ENCODE measurements at places on chromosomes 5 and 9.

- no peak for DNase-seq
Measured at GRCh38 chr9:125513668-125514413, 193.2 kb downstream of the MAPKAP1 start.

- no peak for DNase-seq
Measured at GRCh38 chr5:78824831-78825281, 160.3 kb downstream of the ARSB start.

GRCh38 chr9:132610661-132611060 lies 28.3 kb downstream of the BARHL1 start:
- DNase-seq, result no peak

DNA sequence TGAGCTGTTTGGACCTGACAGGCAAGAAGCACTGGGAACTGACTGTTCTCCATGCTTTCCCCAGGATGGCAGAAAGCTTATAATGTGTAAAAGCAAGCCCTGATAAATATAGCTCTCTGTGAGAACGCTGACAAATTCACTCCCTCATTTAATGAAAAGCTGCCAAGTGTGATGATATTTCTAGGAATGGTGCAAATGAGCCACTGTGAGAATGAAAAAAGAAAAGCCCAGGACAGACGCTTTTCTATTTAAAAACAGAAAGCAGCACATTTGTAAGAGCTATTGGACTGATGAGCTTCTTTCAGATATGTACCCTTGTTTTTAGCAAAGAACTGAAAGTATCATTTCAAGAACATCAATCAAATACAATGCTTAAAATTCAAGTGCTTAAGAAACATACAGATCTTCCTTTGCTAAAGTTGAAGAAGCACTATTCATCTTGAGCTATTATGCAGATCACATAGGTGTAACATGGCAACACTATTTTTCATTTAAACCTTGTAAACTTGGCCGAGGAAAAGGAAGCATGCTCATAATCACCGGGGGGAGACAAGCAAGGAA lies 842.6 kb upstream of the ACO1 start:
- no peak for DNase-seq

DNA sequence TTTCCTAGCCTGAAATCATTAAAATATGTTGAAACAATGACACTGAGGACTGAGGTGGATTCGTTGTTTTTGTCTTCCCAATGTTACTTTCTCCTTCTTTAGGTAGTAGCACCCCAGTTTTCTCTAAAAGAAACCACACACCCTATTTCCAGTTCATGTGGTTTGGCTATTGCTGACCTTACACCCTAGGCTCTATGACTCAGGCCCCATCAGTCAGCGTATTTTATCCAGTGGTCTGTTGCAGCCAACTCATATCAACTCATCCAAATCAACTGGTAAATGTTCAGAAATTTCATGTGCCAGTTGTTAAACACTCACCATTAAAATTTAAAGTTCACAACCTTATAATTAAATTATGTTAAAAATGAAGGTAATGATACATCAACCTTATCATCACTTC lies 44.6 kb upstream of the NFIB start:
- no peak for DNase-seq

DNA sequence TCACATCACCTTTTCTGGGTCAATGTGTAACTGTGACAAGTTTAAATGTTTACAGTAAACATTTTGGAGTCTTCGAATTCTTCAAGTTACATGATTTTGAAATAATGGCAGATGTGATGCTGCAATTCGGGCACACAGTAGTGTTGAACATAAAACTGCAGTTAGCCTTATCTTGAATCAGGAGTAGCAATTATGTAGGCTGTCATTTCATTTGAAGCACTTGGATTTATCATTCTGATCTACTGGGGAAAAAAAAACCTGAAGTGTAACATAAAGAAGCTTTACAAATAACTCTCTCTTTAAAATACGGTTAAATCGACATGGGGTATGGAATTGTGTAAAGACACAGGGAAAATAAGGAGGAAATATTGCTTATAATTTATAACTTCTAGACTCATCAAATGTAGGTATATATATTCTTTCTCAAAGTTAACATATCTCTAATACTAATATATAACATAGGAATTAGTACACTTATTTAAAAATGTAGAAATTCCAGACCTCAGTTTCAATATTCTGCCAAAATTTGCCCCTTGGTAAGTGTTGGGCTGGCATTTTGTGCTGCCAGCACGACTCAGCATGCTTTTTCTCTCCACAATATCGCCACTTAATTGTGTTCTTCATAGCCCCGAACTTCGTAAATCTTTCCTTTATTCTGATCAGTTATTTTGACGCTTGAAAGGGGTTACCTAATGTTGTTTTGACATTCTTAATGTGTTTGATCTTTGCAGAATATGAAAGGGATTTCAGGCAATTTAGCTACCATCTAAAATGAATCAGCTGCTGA lies 226.7 kb downstream of the PRR16 start:
- no peak for DNase-seq

- DNase-seq, result no peak
Measured at GRCh38 chr9:120531683-120532300, 48.2 kb downstream of the CDK5RAP2 start.

- DNase-seq, result no peak
Measured at GRCh38 chr5:111756581-111757354, at the start of gene NREP. Gene NREP (minus strand): TSS chr5:111757194. CDS start chr5:111755772, 1,422 bp downstream.

GRCh38 chr5:104556957-104557356 lies 994.4 kb upstream of the NUDT12 start:
- DNase-seq, result no peak

- no peak for DNase-seq
Measured at GRCh38 chr9:128887914-128888350, 6.0 kb downstream of the LRRC8A start.

- DNase-seq, result no peak
Measured at GRCh38 chr9:88011005-88011766, 36.9 kb upstream of the CDK20 start.

- DNase-seq, result no peak
Measured at GRCh38 chr5:72244862-72245371, 75.1 kb downstream of the MRPS27 start.

GRCh38 chr9:83596899-83597504 lies 25.9 kb upstream of the IDNK start:
- DNase-seq, result no peak

- DNase-seq, result no peak
Measured at GRCh38 chr5:38317868-38318267, 59.5 kb downstream of the EGFLAM start.

- DNase-seq, result no peak
Measured at GRCh38 chr5:172115541-172115982, 72.5 kb downstream of the STK10 start.

DNA sequence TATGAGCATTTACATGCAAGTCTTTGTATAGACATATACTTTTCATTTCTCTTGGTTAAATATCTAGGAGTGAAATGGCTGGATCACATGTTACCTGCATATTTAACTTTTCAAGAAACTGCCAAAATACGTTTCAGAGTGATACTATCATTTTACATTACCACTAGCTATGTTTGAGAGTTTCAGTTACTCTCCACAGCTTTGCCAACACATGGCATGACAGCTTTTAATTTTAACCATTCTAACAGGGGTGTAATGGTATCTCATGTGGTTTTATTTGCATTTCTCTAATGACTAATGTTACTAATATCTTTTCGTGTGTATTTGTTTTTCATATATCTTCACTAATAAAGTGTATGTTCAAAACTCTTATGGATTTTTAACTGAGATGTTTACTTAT lies 99.8 kb downstream of the DTWD2 start:
- no peak for DNase-seq

GRCh38 chr5:6475626-6476312 lies 27.1 kb downstream of the UBE2QL1 start:
- no peak for DNase-seq

GRCh38 chr9:34675869-34676268 lies 13.4 kb upstream of the CCL27 start:
- DNase-seq, result no peak

- no peak for DNase-seq
Measured at GRCh38 chr5:139847091-139847490, 51.5 kb downstream of the PSD2 start.

DNA sequence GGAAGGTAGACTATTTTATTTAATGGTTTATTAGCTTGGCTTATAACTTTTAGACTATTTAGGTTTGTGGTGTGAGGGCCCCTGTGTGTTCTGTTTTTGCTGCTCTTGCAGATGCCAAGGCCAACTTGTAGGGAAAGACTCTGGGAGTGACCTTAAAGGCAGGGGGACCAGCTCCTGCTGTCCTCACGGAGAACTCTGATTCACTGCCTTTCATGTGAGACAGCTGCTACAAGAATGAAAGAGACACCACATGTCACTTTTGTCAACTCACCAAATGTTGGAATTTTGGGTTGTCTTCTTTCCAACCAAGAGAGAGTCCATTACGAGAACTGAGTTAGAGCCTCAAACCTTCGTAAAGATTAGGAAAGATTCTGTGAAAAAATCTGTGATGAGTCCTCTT lies 258.3 kb upstream of the ADAMTSL1 start:
- no peak for DNase-seq

DNA sequence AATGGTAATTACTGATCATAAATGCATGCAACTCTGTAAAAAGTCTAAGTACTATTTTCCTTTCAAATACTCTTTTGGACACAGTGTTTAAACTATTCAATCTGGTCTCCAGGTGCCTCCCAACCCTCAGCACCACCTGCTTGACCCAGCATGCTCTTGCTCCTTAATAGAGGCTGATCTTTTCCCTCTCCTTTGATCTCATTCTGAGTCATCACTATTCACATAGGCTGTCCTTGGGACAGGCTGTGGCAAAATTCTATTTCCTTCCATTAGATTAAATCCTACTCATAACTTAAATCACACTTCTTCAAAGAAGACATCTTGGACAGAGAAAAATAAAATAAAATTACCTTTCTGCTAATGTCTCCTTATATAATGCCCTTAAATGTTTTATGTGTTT lies 199.4 kb upstream of the ST8SIA4 start:
- no peak for DNase-seq

GRCh38 chr5:1037123-1037670 lies 28.6 kb downstream of the NKD2 start:
- no peak for DNase-seq

- DNase-seq, result no peak
Measured at GRCh38 chr5:74075501-74076484, 449.8 kb downstream of the ARHGEF28 start.

- no peak for DNase-seq
Measured at GRCh38 chr5:14901462-14902051, 30.0 kb upstream of the ANKH start.

GRCh38 chr9:117191504-117192261 lies 223.2 kb downstream of the ASTN2 start:
- DNase-seq, result no peak

DNA sequence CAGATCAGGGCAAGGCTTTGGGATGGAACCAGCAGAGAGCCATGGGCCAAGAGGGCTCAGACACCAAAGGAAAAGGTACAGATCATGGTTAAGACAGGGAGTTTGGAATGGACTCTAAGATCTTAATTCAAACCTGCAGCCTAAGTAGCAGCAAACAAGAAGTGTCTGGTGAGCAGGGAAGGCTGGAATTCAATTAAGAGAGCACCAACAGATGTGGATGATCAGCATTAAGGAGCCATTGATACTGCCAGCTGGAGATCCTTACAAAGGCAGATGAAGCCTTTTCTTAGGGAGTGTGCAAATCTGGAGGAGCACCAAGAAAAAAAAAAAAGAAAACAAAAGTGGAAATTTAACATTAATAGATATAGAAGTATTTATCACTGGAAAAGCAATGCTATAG lies 516.8 kb downstream of the RASEF start:
- no peak for DNase-seq

GRCh38 chr5:56281489-56282165 lies 48.5 kb upstream of the ANKRD55 start:
- no peak for DNase-seq

- DNase-seq, result no peak
Measured at GRCh38 chr5:160903551-160903950, 51.5 kb upstream of the ATP10B start.

GRCh38 chr5:93990504-93991070 lies 249.2 kb upstream of the POU5F2 start:
- DNase-seq, result no peak

GRCh38 chr5:159465604-159466003 lies 135.3 kb upstream of the IL12B start:
- no peak for DNase-seq

GRCh38 chr5:66993882-66994281 lies 202.7 kb downstream of the CD180 start:
- no peak for DNase-seq

- no peak for DNase-seq
Measured at GRCh38 chr9:123637606-123637944, 281.6 kb downstream of the CRB2 start.

- DNase-seq, result no peak
Measured at GRCh38 chr5:3595006-3595961, at the start of gene IRX1. Gene IRX1 (plus strand): TSS chr5:3595832. CDS start chr5:3596106, 274 bp downstream.

- DNase-seq, result no peak
Measured at GRCh38 chr9:134804871-134805270, 75.7 kb upstream of the FCN2 start.

DNA sequence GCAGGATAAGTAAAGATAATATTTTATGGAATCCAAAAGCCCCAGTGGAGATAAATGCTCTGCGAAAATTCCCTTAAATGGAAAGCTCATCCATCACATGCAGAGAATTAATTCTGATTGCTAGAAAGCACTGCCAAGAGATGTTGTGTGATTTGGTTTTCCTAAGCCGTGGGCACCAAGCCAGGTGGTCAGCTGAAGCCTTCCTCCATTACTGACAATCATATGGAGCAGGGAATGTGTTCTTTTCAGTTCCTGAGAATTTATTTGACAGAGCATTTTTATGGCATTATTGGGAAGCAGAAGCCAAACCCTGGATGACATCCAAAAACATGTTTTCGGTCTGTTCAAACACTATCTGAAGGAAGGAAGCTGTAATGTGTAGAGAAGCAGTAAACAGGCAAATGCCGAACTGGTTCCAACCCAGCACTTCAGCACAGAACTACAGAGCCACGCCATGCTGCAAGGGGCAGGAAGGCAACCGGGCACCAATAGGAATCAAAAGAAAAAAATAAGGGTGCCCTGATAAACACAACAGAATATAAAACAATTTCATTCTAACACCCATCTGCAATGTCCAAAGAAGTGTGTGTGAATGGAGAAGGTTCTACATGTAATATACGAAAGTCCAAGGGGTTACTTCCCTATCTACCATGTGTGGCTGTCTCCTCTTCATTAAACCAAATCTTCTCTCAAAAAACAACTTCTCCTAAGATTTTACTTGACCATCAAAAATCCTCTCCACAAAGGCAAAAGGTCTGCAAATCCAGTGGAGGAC lies 12.3 kb downstream of the ARSB start:
- no peak for DNase-seq

DNA sequence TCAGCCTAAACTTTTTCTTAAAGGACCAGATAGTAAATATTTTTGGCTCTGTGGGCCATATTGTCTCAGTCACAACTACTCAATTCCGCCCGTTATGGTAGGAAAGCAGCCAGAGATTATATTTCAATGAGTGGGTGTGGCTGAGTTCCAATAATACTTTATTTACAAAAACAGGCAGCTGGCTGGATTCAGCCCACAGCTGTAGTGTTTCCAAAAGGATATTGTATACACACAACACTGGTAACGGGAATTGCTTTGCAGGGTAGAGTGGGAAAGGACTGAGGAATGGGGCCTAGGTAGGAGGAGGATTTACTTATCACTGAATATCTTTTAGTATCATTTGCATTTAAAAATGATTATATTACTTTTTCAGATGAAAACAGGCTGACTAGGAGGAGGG lies 21.0 kb downstream of the GCNT4 start:
- DNase-seq, result no peak

- no peak for DNase-seq
Measured at GRCh38 chr9:7174884-7175283, 417.1 kb downstream of the KDM4C start.
